ENCODE measurements at places on chromosomes 12 and 14.

GRCh38 chr14:34229140-34229539, 232.9 kb downstream of the SPTSSA start:
- no peak for DNase-seq

DNA sequence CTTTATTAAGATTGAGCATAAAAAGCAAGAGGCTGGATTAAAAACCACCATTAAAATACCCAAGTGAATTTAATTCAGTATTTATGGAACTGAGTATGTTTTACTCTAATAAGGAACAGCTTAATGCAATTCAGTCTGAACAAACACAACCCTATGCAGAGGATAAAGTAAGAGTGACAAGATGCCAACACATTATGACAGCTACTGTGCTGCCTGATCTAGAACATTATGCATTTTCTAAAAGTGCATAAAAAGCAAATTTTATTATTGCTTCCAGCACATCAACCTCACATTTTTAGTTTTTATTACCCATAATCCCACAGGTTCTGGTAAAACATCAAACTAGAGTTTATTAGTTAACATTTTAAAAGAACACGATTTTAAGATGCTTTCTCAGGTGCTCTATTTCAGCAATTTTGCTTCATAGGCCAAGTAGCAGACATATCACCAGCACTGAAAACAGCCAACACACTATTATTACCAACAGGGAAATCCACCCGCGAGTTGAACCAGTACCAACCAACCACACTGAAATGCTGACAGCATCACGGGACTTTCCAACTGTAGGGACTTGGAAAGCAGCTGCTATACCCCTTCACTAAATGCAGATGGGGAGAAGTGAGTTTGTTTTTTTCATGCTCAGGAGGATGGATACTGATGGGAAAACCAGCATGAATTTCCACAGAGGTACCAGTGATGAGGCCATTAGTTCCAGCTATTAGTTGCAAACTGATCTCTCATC, 372.1 kb downstream of the KCNH5 start:
- DNase-seq: no peak

DNA sequence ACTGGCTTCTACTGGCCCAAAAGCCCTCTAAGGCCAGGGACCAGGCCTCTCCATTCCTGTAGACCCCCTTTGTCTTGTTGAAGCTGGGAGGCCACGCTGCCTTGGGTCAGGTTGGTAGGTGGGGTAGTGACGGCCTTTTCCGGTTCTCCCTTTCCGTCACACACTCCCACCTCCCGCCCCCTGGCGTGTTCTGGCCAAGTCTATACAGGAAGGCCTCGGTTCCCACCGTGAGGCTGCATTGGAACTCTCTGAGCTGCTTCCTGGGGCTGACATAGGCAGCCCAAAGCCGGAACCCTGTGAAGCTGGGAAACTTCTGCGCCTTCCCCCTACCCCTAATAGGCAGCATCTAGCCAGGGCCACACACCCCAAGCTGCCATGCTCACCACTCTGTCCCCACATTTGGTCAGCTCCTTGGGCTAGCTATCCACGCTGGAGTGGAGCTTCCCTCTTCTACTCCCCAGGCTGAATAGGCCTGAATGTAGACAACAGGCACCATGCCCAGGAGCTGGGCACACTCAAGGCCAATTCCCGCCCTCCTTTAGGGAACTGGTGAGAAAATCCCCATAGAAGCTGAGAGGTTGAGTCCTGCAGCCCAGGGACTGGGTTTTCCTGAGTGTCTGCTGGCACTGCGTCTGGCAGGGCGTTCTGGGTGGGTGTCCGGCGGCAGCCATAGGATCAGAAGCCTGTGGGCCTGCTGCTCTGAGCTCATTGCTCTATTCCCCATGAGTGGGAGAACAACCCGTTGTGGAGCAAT, 35.7 kb downstream of the RIN3 start:
- DNase-seq: no peak

DNA sequence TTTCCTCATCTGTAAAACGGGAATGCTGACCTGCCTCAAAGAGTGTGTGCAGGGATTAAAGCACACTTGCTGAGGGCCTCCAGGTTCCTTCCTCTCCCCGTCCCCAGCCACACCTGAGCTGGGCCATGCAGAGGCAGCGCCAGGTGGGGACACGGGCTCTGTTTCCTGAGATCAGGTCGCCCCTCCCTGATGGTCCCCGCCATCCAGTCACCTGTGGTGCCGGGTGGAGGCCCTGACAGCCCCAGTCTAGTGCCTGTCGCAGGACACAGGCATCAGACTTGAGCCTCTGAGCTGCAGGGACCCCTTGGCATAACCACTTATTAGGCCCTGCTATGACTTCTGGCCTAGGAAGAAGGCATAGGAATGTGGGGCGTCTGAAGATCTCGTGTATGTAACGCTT, 12.5 kb downstream of the CHGA start:
- no peak for DNase-seq
